Activated T-cell treated with anti-CD3 and anti-CD28 coated beads, Interleukin-2, amount 50 U/mL, for 4 hours (primary cell): ENCODE measurements at places on chromosomes 12 and 14.

GRCh38 chr14:102939820-102940561 lies 17.5 kb downstream of the AMN start:
- DNase-seq, result no peak

DNA sequence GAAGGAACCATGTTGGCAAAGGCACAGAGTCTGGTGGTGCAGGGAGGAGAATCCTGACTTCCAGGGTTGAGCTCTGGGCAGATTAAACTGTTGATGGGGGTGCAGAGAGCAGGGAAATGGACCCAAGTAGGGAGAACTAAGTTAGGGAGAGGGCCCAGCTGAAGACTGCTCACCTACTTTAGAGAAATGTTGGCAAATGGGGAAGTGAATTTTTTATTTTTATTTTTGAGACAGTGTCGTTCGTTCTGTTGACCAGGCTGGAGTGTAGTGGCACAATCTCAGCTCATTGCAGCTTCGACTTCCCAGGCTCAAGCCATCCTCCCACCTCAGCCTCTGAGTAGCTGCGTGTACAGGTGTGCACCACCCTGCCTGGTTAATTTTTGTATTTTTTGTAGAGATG lies 32.1 kb upstream of the TUBA1A start:
- no peak for DNase-seq

GRCh38 chr14:34086223-34086757 lies 135.4 kb upstream of the EGLN3 start:
- DNase-seq, result no peak

DNA sequence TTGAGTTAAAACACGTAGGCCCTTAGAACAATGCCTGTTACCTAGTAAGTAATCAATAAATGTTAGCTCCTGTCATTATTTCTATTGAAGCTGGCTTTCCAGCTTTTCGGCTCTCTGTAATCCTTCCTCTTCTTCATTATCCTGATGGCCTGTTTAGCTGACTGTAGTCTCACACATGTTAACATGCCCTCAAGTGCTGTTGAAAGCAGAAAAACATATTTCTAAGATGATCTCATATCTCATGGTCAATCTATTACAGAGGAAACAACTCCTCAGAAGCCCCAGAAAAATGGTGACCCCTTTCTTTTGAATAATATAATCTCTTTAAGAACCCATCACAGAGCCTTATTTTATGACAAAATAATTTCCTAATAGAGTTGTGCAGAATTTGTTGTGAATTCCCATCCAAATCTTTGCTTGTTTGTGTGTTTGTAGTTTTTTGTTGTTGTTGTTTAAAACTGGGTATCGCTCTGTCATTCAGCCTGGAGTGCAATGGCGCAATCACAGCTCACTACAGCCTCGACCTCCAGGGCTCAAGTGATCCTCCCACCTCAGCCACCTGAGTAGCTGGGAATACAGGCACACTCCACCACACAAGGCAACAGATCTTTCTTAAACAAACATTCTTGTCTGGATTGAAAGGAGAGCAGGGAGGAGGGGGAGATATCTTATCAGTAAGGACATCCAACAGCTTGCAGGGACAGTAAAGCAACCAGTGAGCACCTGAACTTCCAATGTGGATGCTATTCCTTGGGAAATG lies 242.5 kb upstream of the CAND1 start:
- DNase-seq, result no peak

- no peak for DNase-seq
Observed at GRCh38 chr12:130177635-130178242, 15.5 kb downstream of the FZD10 start.

GRCh38 chr12:113299619-113300237 lies 35.2 kb downstream of the SLC8B1 start:
- DNase-seq, result no peak

DNA sequence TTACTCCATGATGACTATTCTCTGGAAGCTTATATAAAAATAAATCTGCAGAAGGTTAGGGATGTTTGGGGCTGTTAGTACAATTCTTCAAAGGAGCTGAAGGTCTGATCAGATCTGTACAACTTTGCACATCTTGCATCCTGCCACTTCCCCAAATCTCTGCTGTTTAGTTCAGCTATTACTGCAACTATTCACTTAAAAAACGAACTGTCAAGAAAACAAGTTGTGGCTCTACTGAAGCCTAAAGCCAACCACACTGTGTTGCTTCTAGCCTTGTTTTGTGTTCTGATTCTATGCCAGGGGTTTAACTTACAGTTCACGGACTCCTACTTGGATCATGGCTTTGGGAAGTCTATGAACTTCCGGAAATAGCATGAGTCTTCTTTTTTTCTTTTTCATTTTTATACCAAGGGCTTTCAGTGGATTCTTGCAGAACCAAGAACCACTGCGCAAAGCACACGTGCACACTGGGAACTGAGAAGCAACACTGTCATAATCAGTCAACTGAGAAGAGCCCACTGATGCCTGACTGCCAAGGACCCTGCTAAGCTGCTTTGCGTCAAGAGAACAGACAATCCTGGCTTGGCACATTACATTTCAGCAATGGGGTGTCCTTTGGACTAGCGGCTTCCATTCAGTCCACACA lies 66.3 kb upstream of the EEA1 start:
- no peak for DNase-seq

DNA sequence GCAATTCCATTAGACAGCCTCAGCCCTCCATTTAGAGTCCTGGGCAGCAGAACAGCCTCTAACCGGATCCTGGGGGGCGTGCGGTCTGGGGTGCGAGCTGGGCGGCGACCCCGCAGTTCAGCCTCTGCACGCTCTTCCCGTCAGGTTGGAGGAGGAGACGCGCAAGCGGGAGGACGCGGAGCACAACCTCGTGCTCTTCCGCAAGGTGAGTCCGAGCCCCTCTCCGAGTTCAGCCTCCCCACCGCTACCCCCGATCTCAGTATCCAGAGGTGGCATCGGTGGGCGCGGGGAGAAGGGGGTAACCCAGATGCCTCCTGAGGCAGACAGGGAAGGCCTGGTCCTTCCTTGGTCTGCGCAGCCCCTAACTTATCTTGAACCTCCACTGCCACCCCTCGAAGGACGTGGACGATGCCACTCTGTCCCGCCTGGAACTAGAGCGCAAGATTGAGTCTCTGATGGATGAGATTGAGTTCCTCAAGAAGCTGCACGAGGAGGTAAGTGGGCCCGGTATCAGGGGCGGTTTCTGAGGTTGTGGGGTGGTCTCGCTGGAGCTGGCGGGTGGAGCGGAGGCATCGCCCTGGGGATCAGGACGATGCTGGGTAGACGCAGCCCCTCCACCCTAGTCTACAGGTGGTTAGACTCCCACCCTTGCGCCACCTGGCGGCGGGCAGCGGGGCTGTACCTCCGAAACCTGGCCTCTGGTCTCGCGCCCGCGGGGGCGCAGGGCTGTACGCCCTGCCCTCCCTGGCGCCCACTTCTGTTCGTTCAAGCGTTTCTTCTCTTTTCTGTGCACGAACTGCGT lies 1.3 kb downstream of the PRPH start:
- DNase-seq, result peak; percentile 58

- no peak for DNase-seq
Observed at GRCh38 chr12:2142068-2142467, 89.3 kb downstream of the CACNA1C start.

GRCh38 chr12:10381928-10382628 lies 7.8 kb downstream of the KLRK1 start:
- no peak for DNase-seq

DNA sequence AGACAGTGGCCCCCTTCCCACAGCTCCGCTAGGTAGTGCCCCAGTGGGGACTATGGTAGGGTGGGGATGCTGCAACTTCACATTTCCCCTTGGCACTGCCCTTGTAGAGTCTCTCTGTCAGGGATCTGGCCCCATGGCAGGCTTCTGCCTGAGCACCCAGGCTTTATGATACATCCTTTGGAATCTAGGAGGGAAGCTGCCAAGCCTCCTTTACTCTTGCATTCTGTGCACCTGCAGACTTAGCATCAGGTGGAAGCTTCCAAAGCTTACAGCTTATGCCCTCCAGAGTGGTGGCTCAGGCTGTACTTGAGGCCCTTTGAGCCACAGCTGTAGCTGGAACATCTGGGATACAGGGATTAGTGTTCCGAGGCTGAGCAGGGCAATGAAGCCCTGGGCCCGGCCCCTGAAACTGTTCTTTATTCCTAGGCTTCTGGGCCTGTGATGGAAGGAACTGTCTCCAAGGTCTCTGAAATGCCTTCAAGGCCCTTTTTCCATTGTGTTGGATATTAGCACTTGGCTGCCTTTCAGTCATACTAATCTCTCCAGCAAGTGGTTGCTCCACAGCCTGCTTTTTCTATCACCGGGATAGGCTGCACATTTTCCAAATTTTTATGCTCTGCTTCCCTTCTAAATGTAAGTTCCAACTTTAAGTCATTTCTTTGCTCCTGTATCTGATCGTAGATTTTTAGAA lies 22.2 kb upstream of the OR6J1 start:
- DNase-seq, result no peak

DNA sequence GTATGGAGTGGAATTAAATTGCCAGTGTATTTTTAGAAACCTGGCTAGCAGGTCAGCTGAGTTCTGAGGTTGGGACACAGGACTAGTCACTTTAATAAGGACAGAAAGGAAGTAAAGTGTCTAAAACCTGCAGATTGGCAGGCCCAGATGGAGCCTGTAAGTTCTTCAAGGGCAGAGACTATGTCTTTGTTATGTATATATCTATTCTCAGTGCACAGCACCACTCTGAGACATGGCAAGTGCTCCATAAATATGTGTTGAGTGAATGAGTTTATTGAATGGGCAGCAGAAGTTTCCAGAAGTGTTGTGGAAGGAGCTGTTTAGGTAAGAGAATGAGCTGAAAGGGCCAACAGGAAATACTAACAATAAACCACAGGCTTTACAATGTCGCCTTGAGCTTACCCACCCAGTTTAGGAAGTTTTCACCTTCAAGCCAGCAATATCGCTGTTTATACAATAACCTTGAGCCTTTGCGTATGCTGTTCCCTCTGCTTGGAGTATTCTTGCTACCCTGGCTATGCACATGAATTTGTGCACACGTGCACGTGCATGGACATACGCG lies 109.5 kb upstream of the TMPO start:
- no peak for DNase-seq

DNA sequence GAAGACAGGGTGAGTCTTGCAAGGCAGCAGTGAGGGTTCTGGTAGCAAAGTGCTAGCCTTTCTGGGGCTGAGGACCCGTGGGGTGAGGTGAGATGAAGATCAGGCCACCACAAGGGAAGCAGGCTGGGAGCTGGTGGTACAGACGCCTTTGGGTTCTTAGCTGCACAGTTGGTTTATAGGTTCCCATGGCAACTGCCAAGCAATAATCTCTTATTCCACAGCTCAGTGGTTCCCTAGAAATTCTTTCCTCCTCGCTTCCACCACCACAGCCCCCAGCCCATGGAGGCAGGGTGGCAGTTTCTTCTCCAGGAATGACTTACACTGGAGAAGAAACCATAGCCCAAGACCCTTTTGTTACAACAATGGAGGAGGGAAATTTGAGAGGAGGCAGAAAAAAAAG lies 82.1 kb downstream of the CMKLR1 start:
- no peak for DNase-seq

DNA sequence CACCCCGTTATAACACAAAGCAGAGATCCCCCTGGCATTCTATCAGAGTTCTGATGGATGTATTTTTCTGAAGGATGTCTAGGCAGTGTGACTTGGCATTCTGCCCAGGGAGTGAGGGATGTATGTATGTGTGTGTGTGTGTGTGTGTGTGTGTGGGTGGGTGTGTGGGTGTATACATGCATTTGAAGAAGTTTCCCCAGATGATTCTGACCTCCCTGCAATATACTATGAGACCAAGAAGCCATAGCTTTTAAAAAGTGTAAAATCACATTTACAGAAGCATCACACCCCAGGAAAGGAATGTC lies 59.7 kb upstream of the NAP1L1 start:
- peak; percentile 45 for DNase-seq

GRCh38 chr12:77766224-77766623 lies 64.5 kb upstream of the NAV3 start:
- no peak for DNase-seq

DNA sequence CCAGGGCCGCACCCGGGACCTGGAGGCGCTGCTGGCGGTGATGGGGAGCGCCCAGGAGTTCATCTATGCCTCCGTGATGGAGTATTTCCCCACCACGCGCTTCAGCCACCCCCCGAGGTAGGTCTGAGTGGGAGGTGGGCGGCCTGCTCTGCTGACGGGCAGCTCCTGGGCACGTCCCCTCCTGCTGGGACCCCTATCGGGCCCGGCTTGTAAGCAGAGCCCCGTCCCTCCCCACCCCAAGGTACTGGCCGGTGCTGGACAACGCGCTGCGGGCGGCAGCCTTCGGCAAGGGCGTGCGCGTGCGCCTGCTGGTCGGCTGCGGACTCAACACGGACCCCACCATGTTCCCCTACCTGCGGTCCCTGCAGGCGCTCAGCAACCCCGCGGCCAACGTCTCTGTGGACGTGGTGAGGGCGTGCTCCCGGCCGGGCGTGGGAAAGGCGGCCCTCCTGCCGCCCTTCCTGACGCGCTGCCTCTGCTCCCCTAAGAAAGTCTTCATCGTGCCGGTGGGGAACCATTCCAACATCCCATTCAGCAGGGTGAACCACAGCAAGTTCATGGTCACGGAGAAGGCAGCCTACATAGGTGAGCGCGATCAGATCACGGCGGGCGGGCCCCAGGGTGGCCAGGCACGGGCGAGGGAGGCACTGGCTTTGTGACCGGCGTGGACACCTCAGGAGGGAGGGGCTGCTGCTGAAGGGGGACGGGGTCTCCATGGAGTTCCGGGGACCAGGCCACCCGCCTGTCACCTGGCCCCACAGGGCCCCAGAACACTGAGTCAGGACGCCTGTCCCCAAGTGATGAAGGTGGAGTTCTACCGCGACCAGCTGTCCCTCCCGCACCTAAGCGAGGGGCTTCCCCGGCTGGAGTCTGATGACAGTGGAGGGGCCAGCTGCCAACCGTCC lies 7.3 kb downstream of the PLD4 start:
- no peak for DNase-seq

DNA sequence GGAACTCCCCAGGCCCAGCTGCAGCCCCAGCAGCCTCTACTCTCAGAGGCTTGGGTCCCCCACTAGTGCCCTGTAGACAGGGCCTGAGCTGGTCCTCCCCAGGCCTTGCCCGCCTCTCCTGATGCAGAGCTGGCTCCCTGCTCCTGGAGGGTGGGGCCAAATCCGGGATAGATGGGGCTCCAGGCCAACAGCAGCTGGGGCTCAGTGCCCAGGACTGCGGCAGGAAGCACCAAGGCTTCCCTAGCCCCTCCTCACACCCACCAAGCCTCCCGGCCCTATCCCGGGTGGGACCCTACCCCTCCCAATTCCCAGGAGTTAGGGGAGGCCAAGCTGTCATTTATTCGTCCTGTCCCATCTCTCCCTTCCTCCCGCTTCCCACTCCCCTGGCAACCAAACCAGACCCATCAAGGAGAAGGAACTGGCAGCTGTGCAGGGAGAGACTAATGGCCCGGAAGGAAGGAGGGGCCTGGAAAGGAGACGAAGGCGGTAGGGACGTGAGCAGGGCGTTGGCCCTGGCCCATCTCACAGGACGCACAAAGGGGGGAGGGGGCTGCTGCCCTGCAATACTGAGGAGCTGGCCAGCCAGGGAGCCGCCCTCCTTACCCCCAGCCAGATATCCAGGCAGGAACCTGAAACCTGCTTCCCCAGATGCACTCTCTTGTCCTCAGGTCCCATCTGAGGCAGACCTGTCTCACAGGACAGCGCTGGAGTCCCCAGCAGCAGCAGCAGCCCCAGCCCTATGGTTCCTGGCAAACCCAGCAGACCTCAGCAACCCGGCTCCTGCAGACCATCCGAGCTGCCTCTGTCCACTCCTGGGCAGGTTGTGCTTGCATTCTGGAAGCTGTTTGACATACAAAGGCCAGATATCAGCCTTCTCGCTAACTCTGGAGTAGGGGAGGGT lies 1.6 kb upstream of the PRPH start:
- no peak for DNase-seq

- DNase-seq, result no peak
Observed at GRCh38 chr14:59664741-59665140, 88.1 kb upstream of the CCDC175 start.
